Activated T-cell treated with anti-CD3 and anti-CD28 coated beads for 4 hours (primary cell): ENCODE measurements at places on chromosomes 2 and 18.

GRCh38 chr2:199115169-199115568 lies 342.6 kb downstream of the SATB2 start:
- DNase-seq, result no peak

GRCh38 chr18:70135604-70136003 lies 69.9 kb downstream of the RTTN start:
- no peak for DNase-seq

DNA sequence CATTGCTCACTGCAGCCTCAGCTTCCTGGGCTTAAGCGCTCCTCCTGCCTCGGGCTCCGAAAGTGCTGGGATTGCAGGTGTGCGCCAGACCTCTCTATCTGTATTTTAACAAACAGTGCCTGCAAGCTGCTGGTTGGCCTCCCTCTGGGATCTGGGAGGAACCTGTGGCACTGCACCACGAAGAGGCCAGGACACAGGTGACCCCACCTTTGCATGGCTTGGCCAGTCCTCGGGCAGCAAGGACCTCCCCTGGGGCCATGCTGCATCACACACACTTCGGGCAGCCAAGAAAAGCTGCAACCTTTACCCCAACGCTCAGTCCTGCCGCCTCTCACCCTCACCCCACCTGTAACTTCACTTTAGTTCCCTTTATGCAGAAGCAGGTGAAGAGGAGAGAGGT lies 70.0 kb downstream of the PXDN start:
- no peak for DNase-seq

DNA sequence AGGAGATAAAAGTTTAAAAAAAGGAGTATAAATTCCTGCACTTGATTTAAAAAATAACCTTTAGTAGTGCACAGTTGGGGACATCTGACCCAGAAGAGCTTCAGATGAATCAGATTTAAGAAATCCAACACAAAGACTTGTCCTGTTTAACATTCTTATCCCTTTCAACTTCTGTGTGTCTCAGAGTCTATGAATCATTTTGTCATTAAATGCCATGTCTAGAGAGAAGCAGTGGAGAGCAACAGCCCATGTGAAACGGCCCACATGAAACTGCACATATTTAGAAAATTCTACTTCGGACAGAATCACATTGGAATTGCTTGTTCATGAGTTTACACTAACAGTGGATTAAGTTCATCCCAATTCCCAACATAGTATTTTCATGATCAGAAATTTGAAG lies 278.6 kb downstream of the SLC8A1 start:
- DNase-seq, result no peak

GRCh38 chr2:154484338-154485099 lies 214.0 kb upstream of the KCNJ3 start:
- DNase-seq, result no peak
